ENCODE measurements at places on chromosomes 11 and 22.

- DNase-seq, result no peak
These were observed 199.3 kb upstream of the ISX start for GRCh38 chr22:34866495-34867131.

DNA sequence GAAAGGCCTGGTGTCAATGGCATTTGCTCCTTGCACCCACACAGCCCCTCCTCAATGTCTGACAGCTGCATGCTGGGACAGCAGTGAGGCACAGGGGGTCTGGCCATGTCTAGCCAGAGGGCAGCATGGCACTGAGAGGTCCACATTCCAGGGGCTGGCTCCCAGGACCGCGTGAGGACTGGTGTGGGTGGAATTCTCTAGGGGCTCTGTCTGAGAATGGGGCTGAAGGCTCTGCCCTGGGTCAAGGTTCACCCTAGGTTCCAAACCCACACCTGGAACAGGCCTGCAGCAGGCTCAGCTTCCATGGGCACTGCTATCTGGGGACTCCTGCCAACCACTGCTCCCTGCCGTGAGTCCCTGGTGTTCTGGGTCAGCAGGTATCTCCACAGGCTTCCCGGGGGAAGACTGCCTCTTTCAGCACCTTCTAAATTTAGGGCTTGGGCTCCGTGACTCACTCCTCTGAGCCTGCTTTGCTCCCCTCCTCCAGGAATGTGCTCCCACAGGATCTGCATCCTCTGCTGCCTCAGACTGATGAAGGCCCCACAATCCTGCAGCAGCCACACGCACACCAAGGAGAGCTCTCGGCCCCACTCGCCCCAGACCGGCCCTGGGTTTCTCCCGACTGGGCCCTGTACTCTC lies 4.2 kb downstream of the STARD10 start:
- DNase-seq, result no peak

GRCh38 chr11:126383339-126384335 lies 28.2 kb downstream of the ST3GAL4 start:
- no peak for DNase-seq

DNA sequence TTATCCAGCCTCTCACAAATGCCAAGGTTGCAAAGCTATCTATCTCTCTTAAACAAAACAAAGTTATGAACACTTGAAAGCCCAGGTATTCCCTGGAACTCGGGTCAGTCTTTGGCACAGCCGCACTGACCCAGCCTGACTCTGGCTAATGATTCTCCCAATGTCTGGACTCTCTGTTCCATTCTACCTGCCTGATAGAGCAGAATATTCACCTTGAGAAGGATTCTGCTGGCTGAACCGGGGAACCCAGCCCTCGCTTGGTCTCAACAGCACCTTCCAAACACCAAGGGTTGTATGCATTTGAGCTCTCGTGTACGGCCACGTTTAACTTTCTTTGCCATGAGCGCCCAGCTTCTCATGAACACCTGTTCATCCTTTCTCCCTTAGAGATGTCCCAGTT lies 116.8 kb downstream of the ZBTB16 start:
- DNase-seq, result no peak

DNA sequence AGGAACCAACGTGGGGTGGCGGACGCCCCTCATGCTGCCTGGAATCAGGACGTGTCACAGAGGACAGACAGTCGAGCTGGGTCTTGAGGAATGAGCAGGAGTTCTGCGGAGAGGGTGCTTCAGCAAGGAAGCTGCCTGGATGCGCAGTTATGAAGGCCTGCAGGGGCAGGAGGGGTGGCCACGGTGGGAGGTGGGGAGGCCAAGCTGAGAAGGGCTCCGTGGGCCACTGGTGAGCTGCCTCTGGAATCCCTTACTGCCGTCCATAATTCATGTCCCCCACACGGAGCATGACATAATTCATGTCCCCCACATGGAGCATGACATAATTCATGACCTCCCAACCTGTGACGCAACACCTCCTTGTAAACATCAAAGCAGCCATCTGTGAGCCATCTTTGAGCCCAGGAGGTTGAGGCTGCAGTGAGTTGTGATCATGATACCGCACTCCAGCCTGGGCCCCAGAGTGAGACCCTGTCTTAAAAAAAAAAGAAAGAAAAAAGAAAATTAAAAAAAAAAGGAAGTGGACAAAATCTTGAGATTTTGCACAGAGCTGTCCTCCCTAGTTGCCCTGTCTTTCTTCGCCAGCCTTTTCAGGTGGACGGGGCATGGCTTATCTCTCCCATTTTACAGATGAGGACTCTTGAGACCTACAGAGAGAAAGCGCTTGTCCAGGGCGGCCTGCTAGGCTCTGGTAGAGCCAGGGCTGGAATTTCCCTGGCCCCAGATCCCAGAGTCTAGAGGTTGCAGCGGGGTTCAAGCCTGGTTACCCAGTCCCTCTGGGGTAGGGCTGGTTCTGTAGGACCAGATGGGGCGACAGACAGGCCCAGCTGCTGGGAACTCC lies 24.3 kb upstream of the PICK1 start:
- DNase-seq, result no peak

Data from GM12878 (cell line).